ENCODE measurements at places on chromosomes 3 and 15. TPM values are rescaled to one million over a fixed set of nuclear protein-coding genes. Genes with fewer than 3 reads are reported as not detected.

The FBXO40 gene
- total RNA-seq = not detected

The ASB14 gene
- total RNA-seq = not detected

- H3K27ac ChIP-seq = no peak overlapping the region
- peaks cover 7% of the 10 kb centered on the region for H3K4me1 ChIP-seq
- H3K36me3 ChIP-seq = peaks cover 1% of the 10 kb centered on the region
- H3K4me3 ChIP-seq = no peak overlapping the region
- no peak for DNase-seq
- H3K27me3 ChIP-seq = peaks cover 22% of the 10 kb centered on the region
These were observed 128.7 kb upstream of the TLE3 start for GRCh38 chr15:70226337-70226980.

GRCh38 chr15:56984681-56985481 is 66.4 kb downstream of the TCF12 start:
- no peak for DNase-seq
- no peaks in the 10 kb centered on the region for H3K27me3 ChIP-seq
- H3K4me3 ChIP-seq = no peak overlapping the region
- no peaks in the 10 kb centered on the region for H3K36me3 ChIP-seq

DNA sequence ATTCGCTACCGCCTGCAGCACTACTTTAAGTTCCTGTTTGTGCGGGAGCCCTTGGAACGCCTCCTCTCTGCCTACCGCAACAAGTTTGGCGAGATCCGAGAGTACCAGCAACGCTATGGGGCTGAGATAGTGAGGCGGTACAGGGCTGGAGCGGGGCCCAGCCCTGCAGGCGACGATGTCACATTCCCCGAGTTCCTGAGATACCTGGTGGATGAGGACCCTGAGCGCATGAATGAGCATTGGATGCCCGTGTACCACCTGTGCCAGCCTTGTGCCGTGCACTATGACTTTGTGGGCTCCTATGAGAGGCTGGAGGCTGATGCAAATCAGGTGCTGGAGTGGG is 995 bp downstream of the CHST14 start:
- H3K27ac ChIP-seq = peak overlapping the region; percentile 83
- peak overlapping the region; percentile 90 for H3K4me3 ChIP-seq
- peaks cover 2% of the 10 kb centered on the region for H3K36me3 ChIP-seq
- DNase-seq = peak; percentile 78
- H3K4me1 ChIP-seq = peaks cover 22% of the 10 kb centered on the region
